ENCODE measurements at places on chromosomes 3 and 15.
A peak's percentile ranks its signal among the peaks of the same experiment; 100 is the strongest.

DNA sequence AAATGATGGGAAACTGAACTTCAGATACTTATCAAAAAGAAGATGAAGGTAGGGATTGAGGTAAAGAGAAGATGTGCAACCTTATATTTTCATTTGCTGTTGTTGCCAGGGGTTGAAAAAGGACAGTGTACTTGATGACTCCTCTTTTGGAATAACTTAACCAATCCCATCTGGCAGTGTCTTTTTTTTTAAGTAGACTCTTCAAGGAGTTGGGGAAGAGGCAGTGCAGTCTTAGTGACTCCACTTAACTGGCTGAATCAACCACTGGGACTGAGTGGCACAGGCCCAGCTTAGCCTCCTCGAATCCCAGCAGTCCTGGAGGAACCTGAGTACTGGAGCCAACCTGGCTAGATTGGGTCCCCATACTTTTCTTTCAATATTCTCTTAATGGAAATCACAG lies 27.3 kb upstream of the FILIP1L start:
- no peak for DNase-seq

DNA sequence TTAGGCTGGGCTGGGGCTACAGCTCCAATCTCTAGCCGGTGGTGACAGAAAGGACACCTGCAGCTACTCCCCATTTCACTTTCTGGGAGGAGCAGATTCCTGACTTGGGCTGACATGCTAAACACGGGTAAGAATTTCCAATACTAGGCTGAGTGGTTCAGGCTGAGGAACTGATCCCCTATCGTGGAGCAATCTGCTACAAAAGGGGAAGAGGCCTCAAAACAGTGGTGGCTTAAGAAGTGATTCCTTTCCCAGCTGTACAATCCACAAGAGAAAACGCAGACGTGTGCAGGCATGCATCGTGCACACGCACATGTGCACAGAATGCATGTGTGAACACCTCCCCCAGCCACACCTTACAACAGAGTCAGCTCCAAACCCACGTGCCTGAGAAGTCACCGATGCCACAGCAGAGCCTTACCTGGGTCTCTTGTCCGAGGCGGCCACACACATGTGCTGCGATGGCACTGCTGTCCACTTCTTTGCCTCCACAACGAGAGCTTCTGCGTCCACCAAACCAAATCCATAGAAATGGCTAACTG lies 86.7 kb upstream of the SNRPA1 start:
- no peak for DNase-seq

GRCh38 chr15:51864408-51865056 lies 35.1 kb downstream of the TMOD3 start:
- peak; percentile 66 for DNase-seq

DNA sequence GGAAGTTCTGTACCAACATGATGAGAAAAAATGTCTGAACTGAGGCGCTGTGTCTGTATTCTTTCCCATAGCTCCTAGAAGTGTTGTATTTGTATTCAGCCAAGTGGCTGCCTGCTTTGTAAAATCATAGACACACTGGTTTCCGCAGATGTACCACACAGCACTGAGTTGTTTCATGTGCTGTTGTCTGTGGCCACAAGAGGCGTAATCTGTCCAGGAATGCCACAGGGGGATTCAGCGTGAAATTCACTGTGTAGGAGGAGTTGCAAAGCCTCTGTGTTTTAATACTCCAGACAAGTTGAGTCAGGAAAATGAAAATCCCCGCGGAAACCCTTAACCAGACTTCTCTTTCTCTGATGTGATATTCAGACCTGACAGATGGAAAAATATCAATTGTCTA lies 462.2 kb downstream of the NSUN3 start:
- DNase-seq: peak; percentile 4

DNA sequence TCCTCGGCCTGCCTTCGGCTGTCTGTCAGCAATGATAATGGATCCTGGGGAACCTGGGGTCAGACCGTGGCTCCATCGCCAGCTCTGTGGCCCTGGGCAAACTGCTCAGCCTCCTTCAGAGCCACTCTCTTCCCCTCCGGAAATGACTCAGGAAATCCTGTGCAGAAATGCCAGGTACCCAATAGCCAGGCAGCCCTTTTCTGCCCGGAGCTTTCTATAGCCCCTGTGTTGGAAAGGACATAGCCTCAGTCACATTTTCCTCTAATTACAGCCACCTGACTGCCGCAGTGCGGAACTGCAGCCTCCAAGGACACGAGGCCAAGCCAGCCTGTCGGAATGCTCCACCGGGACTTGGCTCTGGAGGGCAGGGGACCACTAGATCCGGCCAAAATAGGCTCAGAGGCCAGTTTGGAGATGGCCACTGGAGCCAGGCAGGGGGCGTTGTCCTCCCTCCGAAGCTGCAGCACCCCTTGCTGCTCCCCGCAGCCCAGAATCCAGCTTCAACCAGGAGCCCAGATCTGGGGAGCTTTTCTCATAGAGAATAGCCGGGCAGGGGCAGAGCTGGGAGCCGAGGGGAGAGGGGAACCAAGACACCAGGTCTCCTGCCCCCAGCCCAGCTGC lies 11.6 kb upstream of the ZXDC start:
- peak; percentile 50 for DNase-seq

DNA sequence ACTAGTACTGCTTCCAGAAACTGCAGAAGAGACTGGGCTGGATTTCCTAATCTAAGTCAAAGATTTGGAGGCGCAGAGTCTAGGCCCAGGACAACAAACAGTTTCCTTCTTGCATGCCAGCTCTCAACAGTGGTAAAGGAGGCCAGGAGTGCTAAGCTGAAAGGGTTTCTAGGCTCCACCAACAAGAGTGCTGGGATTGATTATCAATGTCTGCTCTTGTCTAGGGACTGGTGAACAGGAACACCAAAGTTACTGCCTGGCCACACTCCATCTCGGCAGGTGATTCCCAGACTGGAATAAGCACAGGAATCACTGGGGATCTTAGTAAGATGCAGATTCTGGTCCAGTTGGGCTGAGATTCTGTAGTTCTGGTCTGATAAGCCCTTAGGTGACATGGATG lies 22.8 kb upstream of the FGD5 start:
- no peak for DNase-seq

DNA sequence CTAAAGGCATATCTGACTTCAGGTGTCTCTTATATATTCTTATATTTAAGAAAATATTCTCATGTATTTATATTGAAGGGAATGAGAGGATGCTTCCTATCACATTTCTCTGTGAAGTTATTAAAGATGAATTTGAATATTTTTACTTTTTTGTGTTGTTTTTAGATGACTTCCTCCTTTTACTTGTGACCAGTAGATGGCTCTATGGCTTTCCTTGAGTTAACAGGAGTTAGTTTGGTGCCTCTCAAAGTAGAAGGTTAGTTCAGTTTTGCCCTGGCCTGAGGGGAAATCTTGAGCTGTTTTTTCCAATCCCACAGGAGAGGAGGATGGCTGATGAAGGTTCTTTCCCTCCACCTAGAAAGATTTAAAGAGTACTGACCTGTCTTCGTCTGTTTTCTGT lies 80.7 kb downstream of the SQOR start:
- no peak for DNase-seq

- DNase-seq: peak; percentile 71
Measured at GRCh38 chr15:73560501-73561117, 72.6 kb downstream of the NPTN start.

DNA sequence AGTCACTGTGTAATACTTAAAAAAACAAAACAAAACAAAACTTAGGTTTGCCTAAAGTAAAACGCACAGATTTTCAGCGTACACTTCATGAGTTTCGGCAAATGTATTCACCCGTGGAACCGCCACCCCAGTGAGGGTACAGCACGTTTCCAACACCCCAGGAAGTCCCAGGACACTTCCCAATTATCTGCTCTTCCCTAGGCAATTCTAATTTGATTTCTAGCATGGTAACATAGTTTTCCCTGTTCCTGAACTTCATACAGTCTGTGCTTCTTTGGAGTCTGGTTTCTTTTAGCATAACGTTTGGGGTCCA lies 497 bp upstream of the CLASP2 start:
- peak; percentile 20 for DNase-seq

DNA sequence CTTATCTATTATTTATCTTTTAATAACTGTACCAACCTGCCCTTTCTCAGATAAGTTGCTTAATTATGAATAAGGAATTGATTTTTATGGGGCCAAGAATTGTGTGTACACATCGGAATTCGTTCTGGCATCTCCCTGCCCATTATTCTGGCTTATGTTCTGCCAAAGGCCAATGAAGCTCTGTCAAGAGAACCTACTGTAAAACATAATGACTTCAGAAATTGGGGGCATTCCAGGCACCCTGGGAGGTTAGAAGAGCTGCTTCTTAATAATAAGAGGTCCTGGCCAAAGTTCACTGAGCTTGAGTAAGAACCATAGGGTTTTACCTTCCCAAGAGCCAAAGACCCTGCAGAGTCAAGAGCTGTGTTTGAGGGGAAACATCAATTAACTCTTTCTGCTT lies 261.7 kb downstream of the SLC9A9 start:
- DNase-seq: no peak

DNA sequence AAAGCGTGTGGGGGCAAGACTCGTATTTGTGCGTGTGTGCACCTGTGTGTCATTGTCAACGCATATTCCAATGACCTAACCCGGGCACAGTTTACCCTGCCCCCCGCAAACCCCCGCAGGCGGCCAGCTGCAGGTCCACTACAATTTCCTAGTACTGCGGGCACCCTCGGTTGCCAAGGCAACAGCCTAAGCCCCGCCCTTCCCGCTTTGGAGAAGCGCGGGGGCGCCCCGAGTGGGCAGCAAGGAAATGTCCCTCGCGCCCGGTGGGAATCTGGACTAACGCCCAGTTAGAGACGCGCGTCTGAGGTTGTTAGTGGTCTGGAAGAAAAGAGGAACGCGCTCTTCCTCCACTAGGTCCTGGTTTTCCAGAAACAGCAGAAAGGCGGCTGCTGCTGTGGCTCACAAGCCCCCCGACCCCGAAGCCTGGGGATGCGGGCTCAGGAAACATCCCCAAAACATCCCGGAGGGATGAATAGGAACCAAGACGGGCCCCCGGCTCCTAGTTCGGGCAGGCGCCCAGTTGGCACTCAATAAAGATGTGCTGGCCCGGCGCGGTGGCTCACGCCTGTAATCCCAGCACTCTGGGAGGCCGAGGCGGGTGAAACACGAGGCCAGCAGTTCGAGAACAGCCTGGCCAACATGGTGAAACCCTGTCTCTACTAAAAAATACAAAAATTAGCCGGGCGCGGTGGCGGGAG lies 1.1 kb downstream of the ABHD14A start:
- peak; percentile 43 for DNase-seq

- no peak for DNase-seq
Measured at GRCh38 chr3:24684506-24685023, 189.9 kb upstream of the THRB start.

GRCh38 chr3:161905520-161906132 lies 409.0 kb downstream of the OTOL1 start:
- no peak for DNase-seq

- DNase-seq: no peak
Measured at GRCh38 chr3:122582390-122582789, 4.9 kb downstream of the PARP15 start.

DNA sequence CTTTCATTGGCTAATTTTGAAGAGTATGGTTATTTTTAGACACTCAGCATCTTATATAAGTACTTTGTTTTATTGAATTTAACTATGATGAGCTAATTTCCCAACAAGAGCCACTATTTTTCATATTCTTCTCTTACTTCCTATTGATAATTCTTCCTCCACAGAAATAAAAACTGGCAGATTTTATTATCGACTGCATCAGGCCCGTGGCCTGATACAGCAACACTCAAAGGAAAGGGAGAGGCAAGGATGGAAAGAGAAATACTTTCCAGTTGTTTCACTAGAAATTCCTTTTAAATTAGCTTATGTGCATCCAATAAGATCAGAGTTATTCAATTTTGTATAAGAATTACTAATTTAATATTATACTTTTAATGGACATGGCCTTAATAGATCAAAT lies 886.3 kb downstream of the ROBO1 start:
- no peak for DNase-seq

DNA sequence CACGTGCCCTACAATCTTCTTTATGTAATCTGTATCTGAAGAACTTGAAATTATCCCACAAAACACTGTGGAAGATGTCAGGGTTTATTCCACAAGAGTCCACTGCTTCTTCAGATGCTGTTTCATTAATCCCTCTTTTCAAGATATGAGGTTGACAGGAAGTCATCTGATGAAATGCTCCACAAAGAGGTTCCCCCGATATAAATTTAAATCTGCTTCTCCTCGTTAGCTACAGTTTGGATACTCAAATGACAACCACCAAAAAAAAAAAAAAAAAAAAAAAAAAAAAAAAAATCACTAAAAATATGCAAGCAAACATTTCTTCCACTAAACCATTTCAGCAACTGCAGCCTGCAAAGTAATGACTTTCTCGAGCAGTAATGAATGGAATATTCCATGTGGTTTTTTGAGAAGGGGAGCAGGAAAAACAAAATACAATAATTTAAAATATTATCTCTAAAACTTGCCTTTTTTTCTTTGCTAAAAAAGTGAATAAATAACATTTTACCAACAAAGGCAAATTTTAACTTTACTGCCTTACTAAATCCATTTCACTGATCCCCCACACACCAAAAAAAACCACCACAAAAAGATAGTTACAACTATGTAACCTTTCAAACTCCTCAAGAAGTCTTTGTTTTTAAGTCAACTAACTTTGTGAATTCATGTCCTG lies 37.8 kb downstream of the DLG1 start:
- no peak for DNase-seq

All from SW480 (cell line).